ENCODE measurements at places on chromosomes 7 and 10. TPM values are rescaled to one million over a fixed set of nuclear protein-coding genes. Genes with fewer than 3 reads are reported as not detected.

DNA sequence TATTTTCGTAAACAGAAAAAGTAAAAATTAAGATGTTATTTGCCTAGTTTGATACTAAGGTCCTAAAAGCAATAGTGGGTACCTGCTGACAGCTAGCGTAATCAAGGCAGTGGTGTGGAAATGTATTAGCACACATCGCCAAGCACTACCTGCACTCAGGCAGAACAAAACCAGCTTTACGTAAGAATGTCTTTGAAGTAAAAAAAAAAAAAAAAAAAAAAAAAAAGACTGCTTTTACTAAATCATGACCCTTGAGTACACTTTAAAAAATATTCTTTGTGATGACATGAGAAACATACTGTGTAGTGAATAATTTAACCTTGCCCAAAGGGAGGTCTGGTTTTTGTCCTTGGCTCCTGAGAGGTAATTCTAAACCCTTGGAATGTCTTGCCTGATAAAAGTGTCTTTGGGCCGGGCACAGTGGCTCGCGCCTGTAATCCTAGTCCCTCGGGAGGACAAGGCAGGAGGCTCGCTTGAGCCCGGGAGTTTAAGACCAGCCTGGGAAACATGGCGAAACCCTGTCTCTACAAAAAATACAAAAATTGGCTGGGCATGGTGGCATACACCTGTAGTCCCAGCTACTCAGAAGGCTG lies 12.7 kb downstream of the XRCC2 start:
- DNase-seq = no peak

DNA sequence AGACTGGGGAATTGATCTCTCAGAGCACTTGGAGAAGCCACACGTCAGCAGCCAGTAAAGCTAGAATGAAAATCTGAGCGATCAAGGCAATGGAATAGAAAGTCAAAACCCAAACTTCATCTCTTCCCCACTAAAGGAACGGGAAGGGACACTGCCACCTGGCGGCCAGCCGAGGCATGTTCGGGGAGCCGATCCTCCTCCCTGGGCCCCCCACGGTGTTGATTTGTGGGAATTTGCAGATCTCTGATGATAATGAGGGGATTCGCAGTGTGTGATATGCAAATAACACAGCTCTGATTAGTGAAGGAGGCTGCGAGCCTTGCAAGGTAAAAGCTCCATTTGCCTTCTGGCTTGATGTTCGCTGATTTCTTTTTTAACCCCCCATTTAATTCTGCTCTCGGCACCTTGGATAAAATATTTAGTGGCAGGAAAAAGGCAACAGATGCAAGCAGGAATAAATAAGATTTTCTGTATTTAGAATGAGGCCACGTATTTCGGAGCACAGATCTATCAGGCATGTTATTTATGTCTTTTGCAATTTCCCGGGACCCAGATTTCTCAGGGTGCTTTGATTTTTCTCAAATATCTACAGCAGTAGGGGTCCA lies 258.6 kb downstream of the PAXIP1 start:
- DNase-seq = no peak

DNA sequence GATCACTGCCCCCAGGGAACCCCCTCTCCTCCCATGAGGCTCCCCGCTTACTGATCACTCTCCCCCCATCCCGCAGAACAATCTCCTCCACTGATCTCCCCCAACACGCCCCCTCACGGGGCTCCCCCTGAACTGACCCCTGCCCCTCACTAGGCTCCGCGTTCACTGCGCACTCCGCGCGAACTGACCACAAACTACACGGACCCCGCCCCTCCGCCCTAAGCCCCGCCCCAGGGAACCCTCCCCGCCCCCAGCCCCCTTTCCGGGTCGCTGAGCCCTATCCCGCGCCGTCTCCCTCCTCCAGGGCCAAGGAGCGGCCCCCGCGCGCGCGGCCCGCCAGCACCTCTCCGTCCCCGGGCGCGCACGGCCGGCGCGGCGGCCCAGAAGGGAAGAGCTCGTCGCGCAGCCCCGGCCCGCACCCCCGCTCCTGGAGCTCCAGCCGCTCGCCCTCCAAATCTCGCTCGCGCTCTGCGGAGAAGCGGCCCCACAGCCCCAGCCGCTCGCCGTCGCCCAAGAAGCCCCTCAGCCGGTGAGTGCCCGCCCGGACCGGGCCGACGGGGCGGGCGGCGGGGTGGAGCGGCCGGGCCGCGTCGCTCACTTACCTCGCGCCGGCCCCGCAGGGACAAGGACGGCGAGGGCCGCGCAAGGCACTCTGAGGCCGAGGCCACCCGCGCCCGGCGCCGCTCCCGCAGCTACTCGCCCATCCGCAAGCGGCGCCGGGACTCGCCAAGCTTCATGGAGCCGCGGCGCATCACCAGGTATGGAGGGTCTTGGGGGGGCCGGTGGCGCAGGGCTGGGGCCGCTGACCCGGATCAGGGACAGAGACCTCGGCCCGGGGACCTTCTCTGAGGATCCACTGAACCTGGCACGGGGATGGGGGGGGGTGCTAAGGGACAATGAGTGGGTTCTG lies 19.9 kb upstream of the HSPB1 start:
- no peak for DNase-seq

DNA sequence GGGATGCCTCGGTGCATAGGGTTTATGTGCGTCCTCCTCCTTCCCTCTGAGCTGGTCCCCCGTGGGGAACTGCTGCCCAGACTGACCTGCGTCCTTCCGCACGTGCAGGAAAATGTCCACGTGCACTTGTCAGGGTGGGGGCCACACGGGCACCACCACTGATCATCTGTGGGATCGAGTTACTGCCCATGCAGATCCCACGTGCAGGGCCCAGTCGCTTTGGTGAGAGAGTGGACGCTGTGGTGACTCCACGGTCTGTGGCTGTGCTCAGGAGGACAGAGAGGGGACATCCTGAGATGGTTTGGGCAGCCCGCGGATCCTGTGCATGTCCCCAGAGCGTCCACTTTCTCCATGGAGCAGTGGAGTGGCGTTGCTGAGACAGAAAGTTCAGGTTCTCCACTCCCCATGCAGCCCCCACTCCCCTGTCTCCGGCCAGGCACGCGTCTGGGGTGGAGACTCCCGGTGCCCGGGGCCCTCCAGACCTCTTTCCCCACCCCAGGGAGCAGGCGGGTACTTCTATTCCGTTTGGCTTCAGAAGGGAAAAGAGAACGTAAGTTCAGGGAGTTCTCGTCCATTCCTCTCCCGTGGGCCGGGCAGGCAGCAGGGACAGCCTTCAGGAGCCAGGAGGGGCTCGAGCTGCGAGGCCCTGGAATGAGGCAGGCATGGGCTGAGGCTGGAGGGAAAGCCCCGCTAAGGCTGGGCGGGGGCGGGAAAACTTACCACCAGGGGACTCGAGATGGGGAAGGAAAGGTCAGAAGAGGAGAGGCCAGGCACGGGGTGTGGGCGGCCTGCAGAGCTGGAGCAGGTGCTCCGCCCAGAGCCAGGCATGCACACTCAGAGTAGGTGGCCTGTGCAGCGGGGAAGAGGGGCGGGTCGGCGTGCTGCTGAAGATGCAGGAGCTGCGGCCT lies 59.9 kb downstream of the EGFR start:
- no peak for DNase-seq

GRCh38 chr7:31017032-31017675 lies 35.0 kb upstream of the ADCYAP1R1 start:
- no peak for DNase-seq

DNA sequence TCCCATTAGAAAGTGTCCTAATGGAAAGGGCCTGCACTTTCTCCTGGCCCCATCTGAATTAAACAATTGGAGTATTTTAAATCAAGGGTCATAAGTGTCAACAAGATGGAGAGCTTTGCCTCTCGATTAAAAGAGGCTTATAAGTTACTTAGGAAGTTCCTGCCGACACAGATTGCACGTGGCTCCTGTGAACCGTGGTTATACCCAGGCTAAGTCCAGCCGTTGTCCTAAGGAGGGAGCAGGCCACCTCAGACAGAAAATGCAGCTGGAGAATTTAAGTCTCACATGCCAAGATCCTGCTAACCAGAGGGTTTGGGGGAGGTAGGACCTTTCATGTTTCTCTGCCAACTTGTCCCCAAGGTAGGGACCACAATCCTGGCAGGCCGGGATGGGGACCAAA lies 626.5 kb upstream of the GALNT17 start:
- DNase-seq = no peak

DNA sequence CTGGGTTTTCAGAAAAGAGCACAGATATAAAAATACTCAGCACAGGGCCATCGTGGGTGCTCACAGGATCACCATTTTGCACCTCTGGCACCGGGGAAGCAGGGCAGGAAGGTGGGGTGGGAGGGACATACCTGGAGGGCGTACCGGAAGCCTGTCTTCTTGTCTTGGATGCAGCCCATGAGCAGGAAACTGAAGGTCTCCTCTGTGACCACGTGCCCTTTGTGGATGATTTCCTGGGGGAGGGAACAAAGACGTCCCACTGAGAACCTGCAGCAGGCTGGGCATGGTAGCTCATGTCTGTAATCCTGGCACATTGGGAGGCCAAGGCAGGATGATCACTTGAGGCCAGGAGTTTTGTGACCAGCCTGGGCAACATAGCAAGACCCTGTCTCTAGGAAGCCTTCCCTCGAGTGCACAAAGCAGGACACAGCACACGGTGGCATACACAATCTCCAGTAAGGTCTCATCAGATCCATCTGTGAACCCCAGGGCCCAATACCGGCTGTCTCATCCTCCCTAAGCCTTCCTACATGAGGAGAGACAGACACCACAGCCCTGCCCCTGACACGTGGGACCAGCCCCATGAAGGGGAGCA lies 9.5 kb downstream of the PTCD1 start:
- DNase-seq = no peak

DNA sequence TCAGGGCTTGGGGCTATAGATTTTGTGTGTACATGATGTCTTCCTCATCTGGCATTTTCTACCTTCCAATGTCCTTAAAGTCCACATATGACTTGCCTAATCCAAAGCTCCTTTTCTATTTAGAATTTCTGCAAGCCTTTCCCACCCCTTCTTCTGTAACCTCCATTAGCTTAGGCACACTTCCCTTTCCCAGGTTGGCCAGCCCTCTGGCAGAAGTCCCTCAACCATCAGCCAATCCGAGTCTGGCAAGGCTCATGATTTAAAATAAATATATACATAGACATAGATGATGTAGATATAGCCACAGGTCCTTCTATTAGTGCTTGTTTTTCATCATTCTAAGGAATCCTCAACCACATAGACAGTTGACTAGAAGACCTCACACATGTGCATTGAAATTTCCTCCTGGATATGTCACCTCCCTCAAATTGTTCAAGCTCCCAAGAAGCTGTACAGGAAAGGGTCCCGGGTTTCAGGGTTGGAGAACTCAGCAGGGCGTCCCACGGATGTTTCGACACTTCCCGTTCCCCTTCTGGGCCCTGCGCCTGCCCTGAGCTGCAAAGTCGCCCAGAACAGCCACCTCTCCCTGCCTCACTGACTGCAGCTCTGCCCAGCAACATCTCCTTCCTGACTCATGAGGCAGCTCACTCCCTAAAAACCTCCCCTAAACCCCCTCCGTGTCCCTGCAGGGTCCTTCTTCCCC lies 20.4 kb upstream of the PIK3AP1 start:
- DNase-seq = no peak

RBM20 gene
- total RNA-seq = 0.17 TPM

DNA sequence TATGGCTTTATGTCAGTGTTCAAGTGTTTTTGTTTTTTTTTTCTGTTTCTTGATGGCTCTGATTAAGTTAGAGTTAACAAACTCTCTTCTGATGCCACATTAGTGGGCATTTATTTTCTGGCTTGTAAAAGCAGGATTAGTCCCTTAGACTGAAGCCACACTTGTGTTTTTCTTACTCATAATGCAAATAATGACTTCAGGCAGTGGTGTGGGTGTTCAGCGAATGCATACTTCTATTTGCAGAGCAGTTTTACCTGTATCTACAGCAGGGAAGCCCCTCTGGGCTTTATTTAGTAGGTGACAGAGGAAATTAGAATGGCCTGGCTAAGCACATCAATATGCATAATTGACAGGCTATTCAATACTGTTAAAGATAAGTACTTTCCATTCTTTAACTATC lies 79.9 kb downstream of the CNNM2 start:
- DNase-seq = peak; percentile 4

GALNT17 gene
- total RNA-seq = not detected

Measured in mammary epithelial cell (primary cell).